Cerebellar nuclear complex (tissue), 1 donor: ENCODE measurements at places on chromosomes 7 and 10.

DNA sequence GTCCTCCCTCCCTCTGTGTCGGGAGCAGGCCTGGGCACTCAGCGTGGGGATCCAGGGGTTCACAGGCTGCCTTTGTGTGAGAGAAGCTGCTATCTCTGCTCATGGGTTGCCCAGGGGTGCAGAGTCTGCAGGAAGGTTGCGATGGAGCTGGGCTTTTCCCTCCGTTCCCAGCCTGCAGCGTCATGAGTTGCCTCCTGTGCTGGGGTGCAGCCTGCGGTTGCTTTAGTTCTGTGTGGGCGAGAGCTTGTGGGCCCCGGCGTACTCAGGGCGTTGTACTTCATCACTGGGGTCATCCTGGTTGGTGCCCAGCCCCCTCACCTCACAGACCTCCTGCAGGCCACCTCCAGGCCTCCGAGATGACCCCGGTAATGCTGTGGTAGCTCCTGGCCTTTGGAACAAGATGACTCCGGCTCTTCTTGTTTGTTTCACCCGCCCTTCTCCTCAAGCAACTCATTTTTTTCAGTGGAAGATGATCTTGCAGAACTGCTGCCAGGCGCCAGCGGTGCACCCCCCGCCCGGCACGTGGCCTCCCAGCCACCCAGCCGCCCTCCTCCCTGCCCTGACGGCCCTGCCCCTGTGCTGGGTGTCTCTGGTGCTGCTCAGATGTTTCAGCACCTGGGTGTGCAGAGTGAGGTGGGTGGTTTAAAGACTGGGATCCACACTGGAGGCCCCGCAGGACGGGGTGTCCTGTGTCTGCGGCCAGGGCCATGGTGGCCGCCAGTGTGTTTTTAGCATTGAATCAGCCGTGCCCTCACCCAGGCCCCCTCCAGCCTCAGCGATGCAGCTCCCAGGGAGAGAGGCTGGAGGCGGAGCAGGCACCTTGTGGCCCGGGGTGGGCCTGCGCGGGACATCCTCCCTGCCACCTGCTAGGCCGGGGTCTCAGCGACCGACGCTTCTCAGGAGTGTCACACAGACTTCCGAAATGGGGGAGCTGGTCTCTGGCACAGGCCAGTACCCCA, 7.2 kb downstream of the AP5Z1 start:
- no peak for DNase-seq

DNA sequence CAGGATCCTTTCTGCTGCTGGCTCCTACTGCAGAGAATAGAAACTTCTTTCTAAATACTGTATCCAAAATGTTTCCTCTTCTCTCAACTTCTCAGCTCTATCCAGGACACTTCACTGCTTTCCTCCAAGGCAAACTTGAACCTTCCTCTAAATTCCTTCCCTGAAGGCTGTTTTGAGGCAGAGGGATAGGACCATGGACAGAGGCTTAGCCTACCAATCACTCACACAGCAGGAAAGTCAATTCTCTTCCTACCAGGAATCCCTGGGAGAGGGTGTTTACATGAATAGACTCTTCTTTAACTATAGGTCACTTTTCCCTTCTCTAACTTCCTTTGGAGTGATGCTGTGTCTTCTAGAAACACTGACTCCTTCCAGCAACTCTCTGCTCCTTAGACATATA, 115.6 kb upstream of the MKLN1 start:
- no peak for DNase-seq

DNA sequence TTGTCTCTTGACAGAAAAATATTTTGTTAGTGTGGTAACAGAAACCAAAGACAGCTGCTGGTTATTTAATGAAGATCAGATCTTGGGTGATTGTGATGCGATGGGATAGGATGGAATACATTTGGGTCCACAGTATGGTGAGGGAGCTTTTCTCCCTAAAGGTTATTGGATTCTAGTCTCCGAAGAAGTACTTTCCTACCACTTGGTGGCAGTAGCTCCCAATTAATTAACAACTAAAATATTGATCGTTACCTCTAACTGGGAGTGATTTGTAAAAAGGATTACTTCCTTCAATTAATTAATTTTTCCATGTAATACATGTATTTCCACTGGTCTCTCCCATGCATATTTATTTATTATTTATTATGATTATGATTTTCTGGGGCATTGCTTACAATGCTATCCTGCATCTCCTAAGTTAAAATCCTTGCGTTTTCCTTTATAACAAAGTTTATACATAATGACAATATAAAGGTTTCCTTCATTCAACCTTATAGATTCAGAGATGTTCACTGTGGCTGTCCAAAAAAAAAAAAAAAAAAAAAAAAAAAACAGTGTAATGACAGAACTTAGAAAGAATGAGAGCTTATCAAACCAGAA, 25.6 kb downstream of the TMEM196 start:
- DNase-seq = no peak

DNA sequence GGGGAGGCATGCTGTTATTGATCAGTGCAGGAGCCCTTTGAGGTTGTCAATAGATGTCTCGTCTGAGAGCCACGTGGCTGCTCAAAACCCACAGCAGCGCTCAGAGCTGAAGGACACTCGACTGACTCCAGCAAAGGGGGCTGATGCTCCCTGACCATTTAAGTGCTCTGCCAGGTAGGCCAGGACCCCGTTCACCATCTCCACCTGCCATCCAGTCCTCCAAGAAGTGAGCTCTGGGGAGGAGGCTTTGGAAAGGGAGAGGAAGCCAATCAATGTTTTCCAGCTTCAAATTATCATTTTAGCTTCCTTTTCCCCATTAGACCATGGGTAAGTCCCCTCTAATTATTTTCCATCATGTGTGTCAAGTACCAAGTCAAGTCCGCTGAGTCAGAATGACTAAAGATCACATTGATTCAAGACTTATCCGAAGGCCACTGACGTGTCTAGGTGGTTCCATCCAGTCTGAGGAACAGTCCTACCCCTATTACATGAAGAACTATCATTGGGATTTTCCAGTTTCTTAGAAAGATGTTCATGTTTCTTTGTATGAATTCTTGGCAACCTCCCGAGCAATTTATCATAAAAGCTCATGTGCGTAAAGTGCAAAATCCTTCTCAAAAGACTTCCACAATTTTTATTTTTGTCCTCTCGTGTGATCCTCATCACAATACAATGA, 302.6 kb upstream of the LYZL1 start:
- no peak for DNase-seq

GRCh38 chr10:102280397-102281101, 35.2 kb downstream of the GBF1 start:
- DNase-seq = peak; percentile 6

- DNase-seq = no peak
Measured at GRCh38 chr10:119461380-119461779, 81.1 kb downstream of the RGS10 start.
